Activated CD4-positive, alpha-beta T cell treated with anti-CD3 and anti-CD28 coated beads, Interleukin-2, amount 50 U/mL, for 48 hours (primary cell): ENCODE measurements at places on chromosomes 3 and 15.
A peak's percentile ranks its signal among the peaks of the same experiment; 100 is the strongest.

- DNase-seq: no peak
These were observed 146.4 kb downstream of the ERC2 start for GRCh38 chr3:56321892-56322291.

GRCh38 chr15:80457896-80458295 lies 53.7 kb downstream of the ARNT2 start:
- DNase-seq: no peak

DNA sequence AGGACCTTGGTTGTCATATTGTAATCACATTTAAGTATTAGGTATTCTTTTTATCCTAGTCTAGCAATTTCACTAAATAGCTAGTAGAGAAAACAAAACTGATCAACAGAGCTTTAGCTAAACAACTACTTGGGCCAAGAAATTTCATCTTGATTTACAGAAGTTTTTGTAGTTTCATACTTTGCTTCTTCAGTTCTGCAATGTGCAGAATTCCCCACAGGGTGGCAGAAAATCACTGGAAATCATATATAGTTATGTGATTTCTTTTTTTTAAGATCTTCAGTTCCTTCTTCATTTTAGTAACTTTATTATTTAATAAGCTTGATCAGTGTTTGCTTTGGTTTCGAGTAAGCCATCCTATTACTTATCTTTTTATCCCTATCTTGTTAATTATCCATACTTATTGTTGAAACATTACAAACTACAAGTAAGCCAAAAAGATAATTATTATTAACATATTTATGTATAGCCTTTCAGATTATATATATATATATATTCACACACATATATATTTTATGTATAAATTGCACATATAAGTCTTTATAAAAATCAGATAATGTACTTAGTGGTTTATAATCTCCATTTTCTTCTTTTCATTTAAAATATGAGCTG lies 2.2 kb upstream of the BNIP2 start:
- peak; percentile 41 for DNase-seq

DNA sequence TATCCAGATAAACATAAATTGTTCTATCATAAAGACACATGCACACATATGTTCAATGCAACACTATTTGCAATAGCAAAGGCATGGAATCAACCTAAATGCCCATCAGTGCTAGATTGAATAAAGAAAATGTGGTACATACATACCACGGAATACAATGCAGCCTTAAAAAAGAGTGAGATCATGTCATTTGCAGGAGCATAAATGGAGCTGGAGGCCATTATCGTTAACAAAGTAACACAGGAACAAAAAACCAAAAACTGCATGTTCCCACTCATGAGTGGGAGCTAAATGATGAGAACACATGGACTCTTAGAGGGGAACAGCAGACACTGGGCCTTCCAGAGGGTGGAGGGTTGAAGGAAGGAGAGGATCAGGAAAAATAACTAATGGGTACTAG lies 79.2 kb downstream of the SH3GL3 start:
- DNase-seq: no peak

GRCh38 chr3:71958533-71958932 lies 173.6 kb upstream of the PROK2 start:
- DNase-seq: no peak
